Foreskin keratinocyte (primary cell): ENCODE measurements at places on chromosomes 6 and 20. TPM values are rescaled to one million over a fixed set of nuclear protein-coding genes. Genes with fewer than 3 reads are reported as not detected.
A peak's percentile ranks its signal among the peaks of the same experiment; 100 is the strongest.

DNA sequence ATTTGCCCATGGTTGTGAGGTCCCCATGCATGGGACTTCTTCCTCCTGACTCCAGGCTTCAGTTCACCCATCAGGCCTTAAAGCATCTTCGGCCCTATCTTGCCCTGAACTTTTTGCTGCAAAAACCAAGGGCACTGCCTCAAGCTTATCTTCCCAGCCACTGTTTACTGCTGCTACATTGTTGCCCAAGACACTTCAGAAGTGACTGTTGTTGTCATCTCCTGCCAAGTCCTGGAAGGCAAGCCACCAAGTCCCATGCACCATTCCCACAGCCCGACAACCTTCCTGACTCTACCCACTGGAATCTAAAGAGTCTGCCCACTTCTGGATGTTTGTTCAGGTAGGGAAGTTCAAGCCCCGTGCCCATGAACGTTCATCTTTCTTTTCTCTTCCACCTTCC is 12.4 kb downstream of the BANF2 start:
- no peak for DNase-seq

GRCh38 chr6:120590611-120591010 is 743.7 kb downstream of the TBC1D32 start:
- DNase-seq = no peak

DNA sequence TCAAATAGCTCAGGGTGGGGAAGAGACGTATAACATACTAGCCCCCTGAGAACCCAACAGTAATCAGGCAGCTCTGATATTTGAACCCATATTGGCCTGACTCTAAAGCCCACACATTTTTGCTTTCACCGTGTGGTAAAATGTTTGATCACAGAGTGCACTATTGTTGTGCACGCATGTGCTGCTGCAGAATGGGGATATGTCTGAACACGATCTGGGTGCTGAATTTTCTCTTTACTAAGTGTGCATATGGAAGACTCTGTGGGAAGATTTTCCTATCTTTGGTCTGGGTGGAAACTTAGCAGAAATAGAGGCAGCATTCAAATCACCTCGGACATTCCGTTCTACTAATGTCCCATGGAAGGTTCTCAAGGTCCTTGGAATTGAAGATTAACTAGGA is 800.1 kb downstream of the TFAP2A start:
- DNase-seq = peak; percentile 17

- DNase-seq = no peak
These were observed 7.0 kb downstream of the CPXM1 start for GRCh38 chr20:2793471-2793870.

The BMP5 gene
- not detected in 2 replicates for polyA plus RNA-seq

The GMPR gene
- 0.56 and 1.0 TPM in 2 replicates for polyA plus RNA-seq
